Right lobe of liver (tissue), 6 donors: ENCODE measurements at places on chromosomes 2 and 18.

GRCh38 chr2:1373830-1374229 lies 39.4 kb upstream of the TPO start:
- DNase-seq = no peak
- no peaks in the 10 kb centered on the region for H3K36me3 ChIP-seq
- no peak overlapping the region for H3K27ac ChIP-seq
- no peaks in the 10 kb centered on the region for H3K4me1 ChIP-seq

- H3K27me3 ChIP-seq = no peaks in the 10 kb centered on the region
- no peak overlapping the region for H3K4me3 ChIP-seq
- DNase-seq = no peak
These were observed 267.0 kb downstream of the STK39 start for GRCh38 chr2:167980439-167980838.

GRCh38 chr18:25464227-25464626 lies 112.3 kb upstream of the ZNF521 start:
- H3K4me1 ChIP-seq = no peaks in the 10 kb centered on the region
- no peaks in the 10 kb centered on the region for H3K36me3 ChIP-seq
- no peaks in the 10 kb centered on the region for H3K27me3 ChIP-seq
- no peak for DNase-seq

- H3K36me3 ChIP-seq = no peaks in the 10 kb centered on the region
- no peak overlapping the region for H3K27ac ChIP-seq
- H3K4me3 ChIP-seq = no peak overlapping the region
- H3K27me3 ChIP-seq = no peaks in the 10 kb centered on the region
- H3K4me1 ChIP-seq = no peaks in the 10 kb centered on the region
- DNase-seq = no peak
These were observed 472.5 kb downstream of the PID1 start for GRCh38 chr2:228798458-228799207.

- no peak overlapping the region for H3K4me3 ChIP-seq
- no peak overlapping the region for H3K27ac ChIP-seq
- H3K4me1 ChIP-seq = no peaks in the 10 kb centered on the region
- H3K27me3 ChIP-seq = no peaks in the 10 kb centered on the region
- no peaks in the 10 kb centered on the region for H3K36me3 ChIP-seq
These were observed 30.4 kb downstream of the CTAGE1 start for GRCh38 chr18:22387364-22387763.
